ENCODE measurements at places on chromosomes 2 and 18.

GRCh38 chr2:8087480-8087840 is 594.4 kb upstream of the ID2 start:
- DNase-seq: no peak

GRCh38 chr2:52416340-52416739 is 1351.3 kb upstream of the CHAC2 start:
- DNase-seq: no peak

GRCh38 chr2:166239548-166239947 is 111.7 kb upstream of the SCN1A start:
- no peak for DNase-seq

DNA sequence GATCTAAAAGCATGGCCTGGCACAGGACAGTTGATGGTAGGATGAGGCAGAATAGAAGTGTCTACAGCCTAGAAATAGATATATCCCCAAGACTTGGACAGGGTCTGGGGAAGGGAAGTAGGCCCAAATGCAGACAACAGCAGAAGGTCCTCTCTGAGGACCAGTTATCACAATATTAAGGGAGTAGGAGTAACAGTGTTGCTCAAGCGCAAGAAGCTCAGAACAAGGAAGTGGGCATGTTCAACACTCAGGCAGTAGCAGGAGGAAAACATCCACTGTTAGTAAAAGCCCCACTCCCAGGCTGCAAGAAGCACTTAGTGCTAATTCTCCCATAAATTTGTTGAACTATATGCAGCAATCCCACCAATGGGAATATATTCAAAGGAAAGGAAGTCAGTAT is 314.7 kb downstream of the METTL4 start:
- DNase-seq: no peak

DNA sequence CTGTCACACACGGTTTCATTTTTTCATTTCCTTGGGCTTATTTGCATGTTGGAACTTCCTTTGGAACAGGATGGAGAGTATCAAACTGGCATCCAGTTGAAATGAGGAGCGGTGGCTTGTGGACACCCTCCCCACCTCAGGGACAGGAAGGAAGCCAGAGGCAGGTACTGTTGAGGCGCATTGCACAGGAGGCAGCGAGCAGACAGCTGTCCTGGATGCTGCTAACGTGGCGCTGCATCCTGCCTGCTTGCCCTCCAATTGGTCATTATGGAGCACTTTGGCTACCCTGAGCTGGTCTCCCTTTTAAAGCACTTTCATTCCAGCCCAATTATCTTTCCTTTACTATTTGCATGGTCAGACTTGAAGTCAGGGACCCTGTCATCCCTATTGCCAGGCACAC is 80.7 kb upstream of the ITGA4 start:
- DNase-seq: no peak

DNA sequence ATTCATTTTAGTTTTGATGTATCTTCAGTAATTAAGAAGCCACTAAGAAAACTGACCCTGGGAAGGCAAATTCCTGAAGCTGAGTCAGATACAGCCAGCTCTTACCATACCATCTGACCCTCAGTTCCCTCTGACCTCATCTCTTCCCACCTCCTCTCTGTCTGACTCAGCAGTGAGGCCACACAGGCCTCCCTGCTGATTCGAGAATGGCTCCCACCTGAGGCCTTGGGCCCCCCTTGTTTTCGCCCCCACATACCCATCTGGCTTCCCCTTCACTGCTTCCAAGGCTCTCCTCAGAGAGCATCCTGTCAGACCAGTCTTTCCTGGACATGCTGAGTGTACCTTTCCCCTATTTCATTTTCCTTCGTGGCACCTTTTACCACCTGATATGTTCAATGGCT is 71.0 kb upstream of the CYP1B1 start:
- DNase-seq: no peak

DNA sequence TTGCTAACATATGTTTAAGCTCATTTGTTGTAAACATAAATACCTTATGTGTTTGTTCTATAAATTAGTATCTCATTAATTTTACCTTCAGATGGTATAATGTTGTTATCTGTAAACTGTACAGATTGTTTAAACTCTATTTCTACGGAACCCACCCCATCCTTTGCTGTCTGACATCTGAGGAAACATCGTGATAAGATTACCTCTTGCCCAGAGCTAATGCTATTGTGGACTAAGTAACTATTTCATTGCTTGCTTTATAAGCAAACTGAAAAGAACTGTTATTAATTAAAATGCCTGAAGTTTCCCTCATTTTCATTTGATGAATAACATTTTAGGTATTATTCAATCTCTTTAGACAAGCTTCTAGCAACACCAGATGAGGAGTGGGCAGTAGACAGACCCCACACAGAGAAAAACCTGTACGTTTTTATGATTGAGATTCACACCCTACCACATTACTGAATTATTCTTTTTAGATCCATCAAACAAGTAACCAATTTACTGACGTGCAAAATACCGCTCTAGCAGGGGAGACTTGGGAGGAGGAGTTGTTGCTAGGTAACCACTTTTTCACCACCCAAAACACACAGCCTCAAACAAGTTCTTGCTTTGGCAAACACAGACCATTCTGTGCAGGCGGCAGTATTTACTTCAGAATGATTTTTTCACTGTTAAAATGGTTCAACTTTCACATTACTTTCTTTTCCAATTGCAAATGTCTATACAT is 1.9 kb upstream of the SYT4 start:
- DNase-seq: no peak

DNA sequence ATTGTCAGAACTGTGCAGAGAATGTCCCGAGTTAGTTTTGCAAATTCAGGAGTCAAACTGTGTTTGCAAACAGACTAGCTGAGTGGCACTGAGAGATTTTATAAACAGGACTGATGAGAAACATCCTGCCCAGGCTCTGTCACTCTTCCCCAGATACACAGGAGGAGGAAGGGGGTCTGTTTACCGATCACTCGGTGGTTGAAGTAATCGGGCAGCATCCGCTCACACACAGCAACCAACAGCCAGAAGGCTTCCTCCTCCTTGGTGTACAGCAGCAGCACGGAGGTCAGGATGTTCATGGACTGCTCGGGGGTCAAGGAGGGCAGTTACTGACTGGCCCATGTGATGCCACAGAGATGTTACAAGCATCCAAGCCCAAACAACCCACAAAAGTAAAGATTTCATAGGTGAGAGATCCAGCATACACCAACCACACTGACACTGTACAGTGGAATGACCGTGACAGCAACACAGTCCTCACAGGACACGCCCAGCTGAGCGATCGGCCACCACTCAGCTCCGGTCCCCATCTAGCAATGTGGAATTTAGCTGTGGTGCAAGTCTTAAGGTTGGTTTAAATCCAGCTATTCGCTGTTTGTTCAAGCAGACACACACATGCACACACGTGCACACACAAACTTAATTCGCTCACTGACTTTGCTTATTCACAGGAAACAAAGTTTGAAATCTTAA is 30.1 kb downstream of the RPL31 start:
- no peak for DNase-seq

DNA sequence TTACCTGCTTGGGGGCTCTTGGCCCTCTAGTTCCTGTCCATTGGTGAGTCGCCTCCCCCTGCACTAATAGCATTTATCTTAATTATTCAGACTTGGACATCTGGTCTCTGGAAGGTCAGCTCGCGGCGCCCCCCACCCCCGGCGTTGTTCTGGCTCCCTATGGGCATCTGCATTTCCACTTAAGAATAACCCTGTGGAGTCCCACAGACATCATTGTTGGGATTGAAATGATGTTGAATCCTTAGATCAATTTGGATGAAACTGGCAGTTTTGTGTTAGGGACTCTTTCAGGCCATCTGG is 313.8 kb upstream of the HS6ST1 start:
- peak; percentile 22 for DNase-seq

- DNase-seq: no peak
Observed at GRCh38 chr2:232336241-232336736, 42.3 kb upstream of the ALPP start.

Data from liver (tissue), 10 donors.